ENCODE measurements at places on chromosomes 7 and 10. TPM values are rescaled to one million over a fixed set of nuclear protein-coding genes. Genes with fewer than 3 reads are reported as not detected.

DNA sequence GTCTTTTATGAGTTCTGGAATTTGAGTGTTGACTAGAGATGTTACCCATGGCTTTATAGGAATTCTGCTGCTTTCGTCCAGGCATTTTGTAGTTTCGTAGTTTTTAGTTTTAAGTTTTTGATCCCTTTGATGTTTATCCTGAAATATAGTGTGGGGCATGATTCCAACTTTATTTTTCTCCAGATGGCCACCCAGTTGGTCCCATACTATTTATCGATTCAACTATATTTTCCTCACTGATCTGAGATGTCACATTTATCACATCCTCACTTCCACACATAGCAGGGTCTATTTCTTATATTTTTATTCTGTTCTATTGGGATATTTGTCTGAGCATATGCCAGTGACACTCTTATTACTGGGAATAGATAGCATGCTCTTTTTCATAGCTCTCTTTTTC is 33.9 kb downstream of the ADRA2A start:
- DNase-seq, result no peak
- H3K4me1 ChIP-seq, result no peaks in the 10 kb centered on the region
- H3K27ac ChIP-seq, result no peak overlapping the region

GRCh38 chr7:4634166-4634565 is 47.9 kb upstream of the FOXK1 start:
- H3K4me1 ChIP-seq, result peaks cover 12% of the 10 kb centered on the region
- no peak overlapping the region for H3K4me3 ChIP-seq
- H3K27ac ChIP-seq, result no peak overlapping the region
- no peaks in the 10 kb centered on the region for H3K27me3 ChIP-seq

GRCh38 chr7:39507866-39508551 is 58.2 kb upstream of the YAE1 start:
- H3K4me3 ChIP-seq, result no peak overlapping the region
- no peak overlapping the region for H3K27ac ChIP-seq
- no peaks in the 10 kb centered on the region for H3K36me3 ChIP-seq
- DNase-seq, result peak; percentile 70
- no peaks in the 10 kb centered on the region for H3K27me3 ChIP-seq

GRCh38 chr10:45371560-45371959 is 2.5 kb upstream of the ALOX5 start:
- H3K27ac ChIP-seq, result no peak overlapping the region
- H3K4me1 ChIP-seq, result peaks cover 11% of the 10 kb centered on the region
- no peaks in the 10 kb centered on the region for H3K36me3 ChIP-seq
- no peak overlapping the region for H3K4me3 ChIP-seq
- DNase-seq, result no peak

- peak overlapping the region; percentile 49 for H3K27ac ChIP-seq
- H3K4me3 ChIP-seq, result peak overlapping the region; percentile 54
- DNase-seq, result peak; percentile 93
These were observed 2.2 kb downstream of the TRIL start for GRCh38 chr7:28955718-28956607.

- H3K36me3 ChIP-seq, result no peaks in the 10 kb centered on the region
- DNase-seq, result no peak
- H3K27me3 ChIP-seq, result no peaks in the 10 kb centered on the region
- no peak overlapping the region for H3K4me3 ChIP-seq
- no peak overlapping the region for H3K27ac ChIP-seq
These were observed 340.2 kb downstream of the SUGCT start for GRCh38 chr7:40474790-40475680.

DNA sequence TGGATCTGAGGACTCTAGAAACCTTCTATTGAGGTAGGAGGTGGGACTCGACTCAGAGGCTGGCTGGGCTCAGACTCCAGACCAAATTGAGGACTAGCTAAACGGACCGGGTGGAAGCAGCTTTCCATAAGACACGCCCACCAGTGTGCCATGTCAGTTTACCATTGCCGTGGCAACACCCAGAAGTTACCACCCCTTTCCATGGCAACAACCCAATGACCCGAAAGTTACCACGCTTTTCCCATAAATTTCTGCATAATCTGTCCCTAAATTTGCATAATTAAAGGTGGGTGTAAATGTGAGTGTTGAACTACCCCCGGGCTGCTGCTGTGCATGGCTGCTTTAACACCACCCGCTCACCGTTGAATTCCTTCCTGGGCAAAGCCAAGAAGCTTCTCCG is 58.9 kb downstream of the MICALL2 start:
- H3K4me1 ChIP-seq, result no peaks in the 10 kb centered on the region
- H3K4me3 ChIP-seq, result no peak overlapping the region
- peaks cover 62% of the 10 kb centered on the region for H3K27me3 ChIP-seq
- no peak overlapping the region for H3K27ac ChIP-seq

GRCh38 chr7:124009321-124009720 is 23.5 kb downstream of the TMEM229A start:
- H3K36me3 ChIP-seq, result no peaks in the 10 kb centered on the region
- DNase-seq, result no peak
- no peaks in the 10 kb centered on the region for H3K4me1 ChIP-seq
- H3K27me3 ChIP-seq, result no peaks in the 10 kb centered on the region

DNA sequence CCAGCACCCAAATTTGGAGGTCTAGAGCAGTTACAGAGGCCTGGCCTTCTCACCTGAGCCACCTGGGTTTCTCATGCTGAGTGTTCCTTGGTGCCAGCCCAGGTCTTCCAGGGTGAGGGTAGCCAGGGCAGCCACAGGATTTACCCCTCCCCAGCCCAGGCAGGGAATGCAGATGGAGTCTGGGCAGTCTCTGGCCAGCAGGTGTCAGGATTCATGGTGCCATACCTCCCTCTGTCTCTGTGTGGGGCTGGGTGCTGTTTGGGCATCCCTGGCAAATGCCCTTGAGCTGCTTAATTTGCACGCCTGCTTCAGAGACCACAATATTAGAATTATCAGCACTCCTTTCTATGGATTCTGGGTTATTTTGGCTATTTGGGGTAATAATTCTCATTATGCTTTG is 246.7 kb downstream of the GFRA1 start:
- H3K36me3 ChIP-seq, result no peaks in the 10 kb centered on the region
- H3K27me3 ChIP-seq, result no peaks in the 10 kb centered on the region
- H3K4me1 ChIP-seq, result no peaks in the 10 kb centered on the region
- no peak overlapping the region for H3K4me3 ChIP-seq

- no peaks in the 10 kb centered on the region for H3K4me1 ChIP-seq
- H3K27me3 ChIP-seq, result no peaks in the 10 kb centered on the region
- H3K36me3 ChIP-seq, result no peaks in the 10 kb centered on the region
- H3K4me3 ChIP-seq, result no peak overlapping the region
These were observed 400.2 kb upstream of the NPVF start for GRCh38 chr7:25628446-25628845.

- H3K27me3 ChIP-seq, result no peaks in the 10 kb centered on the region
- DNase-seq, result no peak
- H3K4me3 ChIP-seq, result no peak overlapping the region
- no peaks in the 10 kb centered on the region for H3K4me1 ChIP-seq
- H3K27ac ChIP-seq, result no peak overlapping the region
These were observed 18.7 kb downstream of the DKK1 start for GRCh38 chr10:52332815-52333214.

Gene VIPR2
- 4.5 TPM for total RNA-seq

Gene OPN4
- not detected for total RNA-seq

Gene TRPV6
- total RNA-seq, result 0.38 TPM

Gene DNAJC9
- total RNA-seq, result 12.4 TPM

Gene HYAL4
- not detected for total RNA-seq

Gene MAT1A
- total RNA-seq, result 0.69 TPM
